Fibroblast of skin of right quadriceps (primary cell): ENCODE measurements at places on chromosomes 16 and 17.

DNA sequence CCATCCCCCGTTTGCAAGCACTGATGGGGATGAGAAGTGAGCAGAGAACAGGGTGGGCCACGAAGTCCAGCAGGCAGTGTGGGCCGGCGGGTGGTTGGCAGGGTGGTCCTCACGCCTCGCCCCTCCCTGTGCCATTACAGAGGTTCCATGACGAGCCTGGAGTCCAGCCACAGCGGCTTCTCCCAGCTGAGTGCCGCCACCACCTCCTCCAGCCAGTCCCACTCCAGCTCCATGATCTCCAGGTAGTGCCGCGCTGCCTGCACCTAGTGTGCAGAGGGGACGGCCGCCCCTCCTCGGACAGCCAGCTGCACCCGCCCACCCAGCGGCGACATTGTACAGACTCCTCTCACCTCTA lies 73.0 kb downstream of the SEC14L1 start:
- DNase-seq: no peak

DNA sequence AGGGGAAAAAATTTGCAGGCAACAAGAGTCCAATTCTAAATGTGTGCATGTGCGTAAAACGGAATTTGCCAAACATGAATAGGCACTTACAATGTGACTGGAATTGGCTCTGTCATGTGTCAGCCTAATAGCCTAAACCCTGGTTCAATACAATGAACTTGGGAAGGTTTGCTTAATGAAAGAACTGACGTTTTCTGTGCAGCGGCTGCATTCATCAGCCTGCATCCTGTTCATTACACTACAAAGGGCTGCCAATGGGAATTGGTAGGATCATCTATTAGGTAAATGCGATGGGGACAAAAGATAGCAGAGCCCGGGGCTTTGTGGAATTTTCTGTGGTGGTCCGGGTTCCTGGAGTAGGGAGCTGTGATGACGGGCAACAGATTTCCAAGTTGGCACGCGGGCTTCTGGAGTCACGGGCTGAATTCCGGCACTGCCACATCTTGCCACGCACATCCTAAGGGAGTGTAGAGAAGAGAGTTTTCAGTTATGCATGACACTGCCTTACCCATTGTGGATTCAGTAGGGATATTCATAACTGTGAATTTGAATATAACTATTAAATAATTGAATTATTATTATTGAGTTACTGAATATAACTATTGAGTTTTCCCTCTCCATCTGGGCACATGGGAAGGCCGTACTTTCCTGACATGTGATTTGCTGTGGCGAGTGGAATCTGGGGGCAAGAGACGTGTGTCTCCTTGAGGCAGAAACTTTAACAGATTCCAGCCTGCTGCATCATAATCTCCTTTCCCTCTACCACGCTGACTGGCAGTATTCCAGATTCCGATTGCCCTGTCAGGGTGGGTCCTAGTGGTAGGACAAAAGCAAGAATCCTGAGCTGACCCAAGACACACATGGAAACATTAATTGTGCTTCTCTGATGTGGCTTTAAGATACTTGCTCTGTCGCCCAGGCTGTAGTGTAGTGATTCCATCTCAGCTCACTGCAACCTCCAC lies 565.6 kb downstream of the WWOX start:
- DNase-seq: peak; percentile 55

- DNase-seq: peak; percentile 97
Measured at GRCh38 chr16:66266436-66267291, 99.8 kb upstream of the CDH5 start.

- DNase-seq: no peak
Measured at GRCh38 chr16:3050487-3050886, 4.1 kb downstream of the MMP25 start.

DNA sequence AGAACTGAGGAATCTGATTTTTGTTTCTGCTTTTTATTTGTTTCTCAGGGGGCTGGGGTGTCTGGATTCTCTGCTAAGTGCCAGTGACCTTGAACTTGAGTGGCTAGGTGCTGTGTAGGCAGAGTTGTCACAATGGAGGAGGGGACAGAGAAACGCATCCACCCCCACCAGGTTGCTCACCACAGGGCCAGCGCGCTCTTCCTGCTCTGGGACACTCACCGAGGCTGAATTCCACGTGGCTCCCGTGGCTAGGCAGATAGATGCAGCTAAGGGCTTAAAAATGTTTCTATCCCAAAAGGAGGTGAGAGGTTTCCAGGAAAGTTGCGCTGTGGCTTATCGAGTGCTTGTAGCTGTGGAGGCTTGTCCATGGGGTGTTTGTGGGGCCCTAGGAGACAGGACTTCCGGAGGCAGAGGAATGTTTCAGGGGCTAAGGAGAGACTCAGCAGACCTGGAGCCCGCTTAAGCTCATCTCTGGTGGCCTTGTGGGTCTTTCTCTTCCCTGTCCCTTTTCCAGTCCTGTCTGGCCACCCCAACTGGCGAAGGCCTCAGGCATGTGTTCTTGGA lies 36.8 kb downstream of the ADCY7 start:
- DNase-seq: peak; percentile 54

GRCh38 chr16:56944954-56945839 lies 13.3 kb downstream of the HERPUD1 start:
- DNase-seq: no peak

DNA sequence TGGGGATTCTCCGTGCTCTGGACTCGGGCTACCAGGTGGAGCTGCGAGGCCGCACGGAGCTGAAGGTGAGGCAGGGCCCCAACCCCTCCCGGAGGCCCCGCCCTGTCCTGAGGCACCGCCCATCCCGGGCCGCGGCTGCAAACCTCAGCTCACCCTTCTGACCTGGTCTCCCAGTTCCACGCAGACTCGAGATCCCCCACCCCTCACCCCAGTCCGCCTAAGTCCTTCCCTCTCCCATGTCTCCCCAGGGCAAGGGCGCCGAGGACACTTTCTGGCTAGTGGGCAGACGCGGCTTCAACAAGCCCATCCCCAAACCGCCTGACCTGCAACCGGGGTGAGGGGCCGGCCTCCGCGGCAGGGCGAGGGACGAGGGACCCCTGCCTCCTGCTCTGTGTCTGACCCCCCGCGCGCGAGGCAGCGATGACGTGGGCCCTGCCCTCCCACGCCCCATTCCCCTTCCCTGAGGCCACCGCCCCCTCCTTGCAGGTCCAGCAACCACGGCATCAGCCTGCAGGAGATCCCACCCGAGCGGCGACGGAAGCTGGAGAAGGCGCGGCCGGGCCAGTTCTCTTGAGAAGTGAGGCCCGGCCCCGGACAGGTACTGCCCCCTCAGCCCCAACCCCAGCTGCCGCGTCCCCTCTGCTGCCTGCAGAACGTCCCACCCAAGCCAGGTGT lies 13.7 kb downstream of the GUCY2D start:
- DNase-seq: no peak

- peak; percentile 15 for DNase-seq
Measured at GRCh38 chr17:67633751-67634211, 84.0 kb upstream of the NOL11 start.

DNA sequence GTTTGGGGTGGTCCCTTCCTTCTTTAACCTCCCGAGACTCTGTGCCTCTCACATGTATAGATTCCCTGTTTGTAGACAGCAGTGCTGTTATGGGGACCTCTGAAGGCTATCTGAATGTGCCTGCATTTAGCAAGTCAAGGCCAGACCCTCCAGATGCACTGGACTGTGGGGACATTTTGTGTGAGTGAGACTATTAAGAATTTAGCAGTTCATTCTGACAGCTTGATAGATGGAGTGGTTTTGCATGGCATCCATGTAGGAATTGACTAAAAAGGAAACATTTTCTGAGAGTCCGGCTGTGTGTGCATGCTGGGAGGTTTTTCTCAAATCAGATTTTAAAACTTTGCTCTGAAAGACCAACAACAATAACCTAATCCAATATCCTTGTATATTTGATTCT lies 226.3 kb downstream of the MSI2 start:
- DNase-seq: peak; percentile 56

GRCh38 chr17:66527335-66527734 lies 224.9 kb downstream of the PRKCA start:
- DNase-seq: no peak

GRCh38 chr17:39283896-39284295 lies 58.2 kb upstream of the STAC2 start:
- no peak for DNase-seq

DNA sequence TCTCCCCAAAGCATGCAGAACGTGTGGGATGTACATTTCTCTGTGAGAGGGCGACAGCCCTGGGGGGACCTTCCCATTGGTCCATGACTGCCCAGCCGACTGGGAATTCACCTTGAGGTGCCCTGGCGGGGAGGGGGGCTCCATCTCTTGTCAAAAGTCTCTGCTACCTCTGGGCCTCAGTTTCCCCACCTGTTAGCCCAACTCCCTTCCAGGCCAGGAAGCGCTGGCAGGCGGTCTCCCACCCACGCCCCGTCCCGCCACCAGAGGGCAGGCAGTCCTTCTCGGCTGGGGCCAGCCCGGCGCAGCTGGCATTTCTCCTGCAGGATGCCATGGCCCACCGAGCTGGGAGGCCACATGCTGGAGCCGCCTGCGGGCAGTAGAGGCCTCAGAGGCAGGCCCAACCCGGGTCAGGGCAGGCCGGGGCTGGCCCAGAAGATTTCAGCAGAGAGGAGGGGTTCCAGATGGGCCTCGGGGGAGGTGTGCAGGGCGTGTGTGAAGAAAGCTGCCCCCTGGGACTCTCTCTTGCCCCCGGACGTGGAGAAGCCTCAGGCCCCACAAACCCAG lies 16.6 kb downstream of the CD7 start:
- peak; percentile 49 for DNase-seq

DNA sequence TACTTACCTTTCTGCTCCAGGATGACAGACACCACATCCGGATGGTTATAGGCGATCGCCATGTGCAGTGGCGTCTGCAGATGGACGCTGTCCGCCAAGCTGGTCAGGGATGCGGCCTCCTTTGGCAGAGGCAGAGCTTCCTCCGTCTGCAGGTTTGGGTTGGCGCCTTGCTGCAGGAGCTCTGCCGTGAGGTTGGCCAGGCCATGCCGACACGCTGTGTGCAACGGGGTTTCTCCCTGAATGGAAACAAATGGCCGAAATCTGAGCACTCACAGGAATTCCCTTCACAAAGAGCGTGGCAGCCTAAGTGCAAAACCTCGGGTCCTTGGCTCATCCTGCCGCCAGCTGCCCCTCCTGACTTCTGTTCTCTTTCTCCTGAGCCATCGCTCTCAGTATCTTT lies 41.8 kb downstream of the CYB5D2 start:
- no peak for DNase-seq

DNA sequence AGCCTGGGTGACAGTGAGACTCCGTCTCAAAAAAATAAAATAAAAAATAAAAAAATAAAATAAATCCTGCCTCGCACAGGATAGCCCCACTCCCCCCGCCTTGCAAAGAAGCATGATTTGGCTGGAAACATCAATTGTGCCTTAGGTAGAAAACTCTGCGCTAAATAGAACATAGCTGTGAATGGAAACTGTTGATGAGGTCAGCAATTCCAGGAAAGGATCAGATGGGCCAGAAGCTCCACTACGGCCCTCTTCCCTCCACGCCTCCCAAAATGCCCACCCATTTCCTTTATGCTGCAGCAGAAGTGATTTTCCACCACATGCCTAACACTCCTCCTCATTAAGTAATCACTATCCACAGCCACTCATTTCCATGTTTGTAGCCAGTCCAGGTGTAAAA lies 473.4 kb downstream of the XYLT1 start:
- DNase-seq: no peak

GRCh38 chr17:29240968-29241963 lies 5.4 kb upstream of the CRYBA1 start:
- peak; percentile 97 for DNase-seq

DNA sequence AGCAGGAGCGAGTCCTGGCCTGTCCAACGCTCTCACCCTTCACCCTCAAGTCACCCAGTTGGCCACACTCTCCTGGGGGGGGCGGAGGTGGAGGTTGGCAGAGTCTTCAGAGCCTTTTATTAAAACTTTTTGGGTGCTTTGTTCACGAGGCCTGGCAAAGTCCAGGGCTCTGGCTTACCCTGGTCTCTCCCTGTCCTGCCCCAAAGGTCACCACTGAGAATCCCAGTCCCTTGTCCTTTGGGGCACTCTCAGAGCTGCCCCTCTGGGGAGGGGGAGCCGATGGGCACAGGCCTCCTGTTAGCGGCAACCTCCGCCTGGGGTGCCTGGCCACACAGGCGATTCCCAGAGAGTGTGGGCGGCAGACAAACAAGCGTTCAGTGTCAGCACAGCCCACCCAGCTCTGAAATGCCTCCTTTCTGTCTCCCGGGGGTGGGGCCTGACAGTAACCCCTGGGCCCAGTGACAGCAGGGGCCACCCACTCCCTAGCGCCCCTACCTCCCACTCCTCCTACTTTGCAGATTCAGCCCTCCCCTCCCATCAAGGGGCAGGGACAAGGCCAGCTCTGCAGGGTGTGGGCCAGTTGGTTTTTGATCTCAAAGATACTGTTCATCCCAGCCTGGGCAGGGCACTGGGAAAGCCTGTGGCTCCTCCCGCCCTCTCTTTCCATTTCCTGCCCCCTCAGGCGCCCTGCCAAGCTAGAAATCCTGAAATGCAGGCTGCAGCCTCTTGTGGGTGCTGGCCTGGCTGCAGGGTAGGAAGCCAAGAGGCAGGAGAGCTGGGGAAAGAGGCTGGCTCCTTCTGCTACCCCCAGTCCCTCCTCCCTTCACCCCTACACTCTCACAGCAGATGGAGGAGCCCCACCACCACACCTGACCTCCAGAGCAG lies 36.6 kb upstream of the EMP2 start:
- DNase-seq: peak; percentile 54

GRCh38 chr16:85988306-85988705 lies 89.3 kb downstream of the IRF8 start:
- no peak for DNase-seq

GRCh38 chr17:69524854-69525253 lies 110.4 kb downstream of the MAP2K6 start:
- DNase-seq: no peak

DNA sequence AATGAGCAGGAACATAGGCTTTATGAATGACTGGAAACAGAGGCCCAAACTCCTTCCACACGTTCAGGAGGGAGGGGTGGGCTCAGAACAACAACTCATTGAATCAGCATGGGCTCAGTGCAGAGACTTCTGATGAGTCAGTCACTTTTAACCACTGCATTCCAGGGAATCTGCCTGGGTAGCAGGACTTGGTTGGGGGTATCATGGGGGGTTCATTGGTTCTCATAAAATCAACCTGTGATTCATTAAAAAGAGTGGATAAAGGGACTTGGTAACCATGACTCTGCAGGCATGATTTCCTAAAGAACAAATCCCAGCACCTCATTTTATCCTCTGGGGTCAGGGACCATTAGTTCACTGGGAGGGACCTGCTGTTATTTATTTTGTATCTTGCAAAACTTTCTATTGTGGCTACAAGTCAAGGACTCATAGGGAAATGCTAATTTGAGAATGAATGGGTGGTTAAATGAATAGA lies 13.8 kb downstream of the ITGB3 start:
- peak; percentile 99 for DNase-seq

GRCh38 chr17:50201276-50201854 lies at the start of gene COL1A1:
COL1A1 (minus strand) TSS chr17:50201631; CDS start chr17:50201513, 118 bp downstream.
- DNase-seq: peak; percentile 97

GRCh38 chr17:30093463-30094147 lies 23.0 kb upstream of the NSRP1 start:
- peak; percentile 66 for DNase-seq

DNA sequence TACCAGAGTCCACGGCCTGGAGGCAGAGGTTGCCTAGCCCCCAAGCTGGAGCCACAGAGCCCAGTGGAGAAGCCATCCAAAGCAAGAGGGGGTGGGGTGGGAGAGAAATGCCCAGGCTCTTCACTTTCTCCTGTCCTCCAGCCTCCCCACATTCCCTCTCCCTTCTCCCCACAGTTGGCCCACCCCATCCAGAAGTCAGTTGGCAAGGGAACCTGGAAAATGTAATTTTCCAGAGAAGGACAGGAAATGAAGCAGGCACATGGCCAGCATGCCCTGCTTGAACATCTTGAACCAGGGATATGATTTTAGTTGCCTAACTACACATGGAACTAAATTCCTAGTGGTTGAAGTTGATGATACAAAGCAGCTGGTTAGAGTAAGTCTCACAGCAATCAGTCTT lies 73.3 kb upstream of the IRX6 start:
- peak; percentile 9 for DNase-seq

GRCh38 chr16:4327386-4328045 lies 11.6 kb downstream of the GLIS2 start:
- DNase-seq: no peak
